Activated naive CD4-positive, alpha-beta T cell treated with Interleukin-2 at 50 U/mL for 16 hours (primary cell): ENCODE measurements at places on chromosomes 3 and 15.
A peak's percentile ranks its signal among the peaks of the same experiment; 100 is the strongest.

- no peak for DNase-seq
These were observed 46.8 kb downstream of the CMTM6 start for GRCh38 chr3:32455609-32456428.

DNA sequence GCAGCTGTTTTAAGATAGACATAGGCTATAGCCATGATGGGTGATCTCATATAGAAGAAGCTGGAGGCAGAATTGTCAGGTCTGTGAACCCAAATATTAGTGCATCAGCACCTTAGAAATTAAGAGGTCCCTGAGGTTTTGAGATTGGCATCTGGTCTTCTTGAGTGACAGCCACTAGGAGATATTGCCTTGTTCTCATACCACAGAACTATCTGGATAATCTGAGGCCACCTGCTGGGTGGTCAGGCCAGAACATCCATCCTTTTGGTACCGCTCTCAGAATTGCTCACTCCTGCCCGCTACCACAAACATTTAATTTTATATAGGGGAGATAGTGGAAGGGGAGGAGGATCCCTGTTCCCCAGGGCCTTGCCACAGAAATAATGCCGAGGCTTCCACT, 210.6 kb upstream of the ZPLD1 start:
- no peak for DNase-seq

GRCh38 chr15:92393980-92394308, 263 bp downstream of the ST8SIA2 start:
- no peak for DNase-seq

GRCh38 chr3:52429779-52430415, 15.0 kb downstream of the SEMA3G start:
- DNase-seq, result no peak

- peak; percentile 49 for DNase-seq
These were observed 394 bp downstream of the OSBPL10 start for GRCh38 chr3:31980530-31981205.

DNA sequence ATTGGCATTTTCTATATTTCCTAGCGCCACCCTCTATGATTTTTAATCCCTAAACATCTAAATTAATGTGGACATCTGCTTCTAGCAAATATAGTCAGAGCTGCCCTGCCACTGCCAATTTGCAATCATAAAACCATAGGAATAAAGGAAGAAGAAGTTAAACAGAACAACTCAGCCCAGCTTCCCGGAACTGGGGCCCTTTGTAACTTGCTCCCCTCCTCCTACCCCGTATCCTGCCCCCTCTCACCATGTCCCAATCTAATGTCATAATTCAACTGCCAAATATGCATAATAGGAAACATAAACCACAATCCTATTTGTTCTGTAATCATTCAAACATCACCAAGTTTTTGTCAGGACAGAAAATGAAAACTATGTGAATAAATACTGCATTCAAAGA, 74.4 kb upstream of the ACP3 start:
- DNase-seq, result no peak

DNA sequence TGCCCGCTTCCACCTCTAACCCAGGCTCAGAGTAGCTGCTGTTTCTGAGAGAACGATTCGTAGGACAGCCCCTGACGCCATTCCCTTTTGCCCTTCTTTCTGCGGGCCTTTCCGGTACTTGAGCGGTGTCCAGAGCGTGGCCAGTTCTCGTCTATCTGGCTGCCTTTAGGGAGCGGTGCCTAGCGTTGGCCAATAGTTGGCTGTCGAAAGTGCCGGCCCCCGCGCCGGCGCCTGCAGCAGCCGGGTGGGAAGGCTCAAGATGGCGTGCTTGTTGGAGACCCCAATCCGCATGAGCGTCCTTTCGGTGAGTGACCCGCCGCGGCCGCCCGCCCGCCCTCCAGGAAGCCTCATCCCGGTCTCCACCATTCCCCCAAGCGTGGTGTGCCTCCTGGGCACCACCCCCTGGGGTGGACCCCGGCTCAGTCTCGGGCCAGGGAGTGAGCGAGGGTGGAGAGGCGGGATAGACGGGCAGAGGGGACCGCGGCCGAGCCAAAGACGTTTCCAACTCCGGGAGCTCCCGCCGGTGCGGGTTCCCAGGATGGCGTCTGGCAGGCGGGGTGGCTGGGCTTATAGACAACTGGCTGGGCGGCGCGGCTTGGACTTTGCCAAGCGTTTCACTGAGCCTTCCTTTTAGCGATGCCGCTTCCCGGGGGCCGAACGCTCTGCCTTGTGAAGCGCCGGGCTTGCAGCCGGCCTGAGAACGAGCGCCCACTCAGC, at the start of gene ARMC8:
Gene ARMC8, plus strand, starts transcription at position 6 of the 717 bp plus-strand sequence. Its CDS starts 254 bp downstream, at position 260.
- no peak for DNase-seq

DNA sequence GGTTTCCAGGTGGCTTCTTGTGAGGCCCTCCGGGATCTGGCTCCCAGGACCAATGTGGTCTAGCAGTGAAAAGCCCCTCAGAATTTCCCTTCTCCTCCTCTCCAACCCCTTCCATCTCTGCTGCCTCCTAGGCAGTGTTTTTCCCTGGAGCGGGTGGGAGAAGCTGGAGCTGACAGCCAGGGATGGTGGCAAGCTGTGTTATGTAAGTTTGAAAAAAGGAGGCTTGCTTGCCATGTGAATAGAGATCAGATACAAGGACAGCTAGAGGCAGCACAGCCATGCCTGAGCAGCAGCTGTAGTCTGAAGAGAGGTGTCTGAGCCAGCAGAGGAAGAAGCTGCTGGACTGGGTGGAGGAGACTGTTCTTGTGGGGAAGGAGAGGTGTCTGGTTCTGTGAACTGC, 20.6 kb downstream of the SNAPC5 start:
- DNase-seq, result no peak

DNA sequence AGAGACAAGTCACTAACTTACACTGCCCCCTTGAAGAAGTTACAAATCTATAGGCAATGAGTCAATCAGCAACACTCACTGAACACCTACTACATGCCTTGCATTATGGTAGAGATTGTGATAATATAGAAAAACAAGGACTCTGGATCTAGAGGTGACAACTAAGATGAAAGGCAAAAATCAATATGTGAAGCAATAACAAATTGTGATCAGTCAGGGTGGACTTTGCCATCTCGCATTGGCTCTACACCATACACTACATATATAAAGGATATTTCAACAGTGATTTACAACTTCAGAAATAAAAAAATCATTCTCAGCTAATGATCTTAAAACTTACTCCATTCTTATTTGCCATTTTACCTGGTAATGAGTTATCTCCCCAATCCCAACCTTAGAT, 210.7 kb upstream of the CD96 start:
- DNase-seq, result no peak

GRCh38 chr3:43148033-43148432, 42.2 kb upstream of the POMGNT2 start:
- DNase-seq, result no peak

- no peak for DNase-seq
These were observed 311.6 kb upstream of the TPRG1 start for GRCh38 chr3:188860147-188860546.

GRCh38 chr3:105745046-105745445, 123.8 kb downstream of the CBLB start:
- no peak for DNase-seq

DNA sequence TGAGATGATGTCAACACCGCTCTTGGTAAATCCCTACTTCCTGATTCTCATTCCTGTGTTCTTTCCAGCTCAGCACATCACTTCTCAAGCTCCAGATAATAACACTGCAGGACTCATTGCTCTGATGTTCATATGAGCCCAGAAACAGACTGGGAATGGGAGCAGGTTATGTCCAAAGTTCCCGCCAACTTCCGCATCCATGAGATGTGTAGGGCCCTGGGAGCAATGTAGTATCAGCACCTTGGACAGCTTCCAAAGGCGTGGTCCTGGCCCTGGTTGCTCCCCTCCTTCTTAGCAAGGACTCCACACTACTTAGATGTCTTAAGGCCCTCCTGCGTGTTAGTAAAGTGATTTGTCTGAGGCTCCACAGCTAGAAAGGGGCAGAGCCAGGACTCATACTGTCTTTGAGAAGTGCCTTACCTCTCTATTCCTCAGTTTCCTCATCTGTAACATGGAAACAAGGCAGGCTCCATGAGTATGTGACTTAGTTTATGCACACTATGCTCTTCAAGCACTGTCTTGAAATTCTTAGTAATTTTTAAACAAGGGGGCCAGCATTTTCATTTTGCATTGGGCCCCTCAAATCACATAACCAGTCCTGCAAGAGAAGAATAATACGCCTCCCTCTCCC, 27.9 kb upstream of the SLC6A1 start:
- no peak for DNase-seq

DNA sequence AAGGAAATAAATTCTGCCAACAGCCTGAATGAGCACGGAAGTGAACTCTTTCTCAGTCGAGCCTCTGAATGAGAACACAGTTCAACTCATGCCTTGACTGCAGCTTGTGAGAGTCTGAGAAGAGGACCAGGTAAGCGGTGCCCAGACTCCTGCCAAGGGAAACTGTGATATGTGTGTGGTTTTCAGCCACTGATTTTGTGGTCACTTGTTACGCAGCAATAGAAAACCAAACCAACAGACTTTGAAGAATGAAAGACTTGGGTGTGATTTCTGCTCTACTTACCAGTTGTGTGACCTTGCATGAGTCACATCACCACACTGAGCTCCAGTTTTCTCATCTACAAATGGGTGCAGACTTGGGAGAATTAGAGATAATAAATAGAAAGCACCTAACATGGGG, 30.6 kb upstream of the FAM107A start:
- no peak for DNase-seq

DNA sequence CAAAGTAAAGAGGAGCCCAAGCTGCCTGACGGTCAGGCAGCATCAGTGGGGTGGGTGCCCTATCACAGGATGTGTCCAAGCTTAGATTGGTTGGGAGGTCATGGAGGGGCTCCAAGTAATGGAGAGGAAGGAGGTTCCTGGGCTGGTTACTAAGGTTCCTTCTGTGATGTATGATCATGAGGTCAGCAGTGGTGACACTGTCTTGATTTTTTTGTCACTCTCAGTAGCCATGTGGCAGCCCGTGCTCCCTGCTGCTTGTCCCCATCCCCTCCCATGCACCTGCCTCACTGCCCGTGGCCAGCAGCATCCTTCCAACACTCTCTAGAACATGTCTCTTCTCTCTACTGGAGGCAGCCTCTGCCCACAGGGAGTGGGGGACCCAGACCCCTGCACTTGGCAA, 261.7 kb downstream of the TLE3 start:
- no peak for DNase-seq

GRCh38 chr3:130865489-130865888, 28.4 kb upstream of the ATP2C1 start:
- DNase-seq, result no peak

DNA sequence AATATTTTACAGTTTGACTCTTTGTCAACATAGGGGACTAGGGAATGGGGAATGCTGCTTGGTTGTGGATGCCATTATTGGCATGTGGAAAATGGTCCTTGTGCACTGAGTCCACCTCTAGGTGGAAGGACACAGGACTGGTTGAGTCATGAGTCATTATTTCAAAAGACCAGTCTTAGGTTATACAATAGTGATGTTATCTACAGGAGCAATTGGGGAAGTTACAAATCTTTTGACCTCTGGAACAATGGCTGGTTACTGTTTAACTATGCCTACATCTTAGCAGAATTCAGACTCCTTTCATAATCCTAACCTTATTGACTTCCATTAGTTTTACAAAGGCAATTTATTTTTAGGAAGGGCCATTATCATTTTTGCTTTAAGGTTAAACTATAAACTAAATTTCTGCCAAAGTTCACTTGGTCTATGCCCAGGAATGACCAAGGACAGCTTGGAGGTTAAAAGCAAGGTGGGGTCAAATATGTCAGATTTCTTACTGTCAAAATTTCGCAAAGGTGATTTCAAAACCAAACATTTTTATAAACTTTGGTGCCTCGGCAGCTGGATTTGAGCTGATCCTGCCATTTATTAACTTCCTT, 11.8 kb upstream of the CCR8 start:
- no peak for DNase-seq

- no peak for DNase-seq
These were observed 130.1 kb upstream of the PRICKLE2 start for GRCh38 chr3:64355401-64355807.

GRCh38 chr15:88661761-88662556, 23.1 kb downstream of the ISG20 start:
- no peak for DNase-seq

- DNase-seq, result no peak
These were observed 984.1 kb downstream of the PLOD2 start for GRCh38 chr3:145176907-145177306.

- DNase-seq, result no peak
These were observed 119.0 kb upstream of the DLG1 start for GRCh38 chr3:197417441-197417840.

- no peak for DNase-seq
These were observed 160.5 kb downstream of the THSD4 start for GRCh38 chr15:71275566-71276335.

GRCh38 chr15:76994001-76994400, 925 bp upstream of the PSTPIP1 start:
- DNase-seq, result peak; percentile 71

DNA sequence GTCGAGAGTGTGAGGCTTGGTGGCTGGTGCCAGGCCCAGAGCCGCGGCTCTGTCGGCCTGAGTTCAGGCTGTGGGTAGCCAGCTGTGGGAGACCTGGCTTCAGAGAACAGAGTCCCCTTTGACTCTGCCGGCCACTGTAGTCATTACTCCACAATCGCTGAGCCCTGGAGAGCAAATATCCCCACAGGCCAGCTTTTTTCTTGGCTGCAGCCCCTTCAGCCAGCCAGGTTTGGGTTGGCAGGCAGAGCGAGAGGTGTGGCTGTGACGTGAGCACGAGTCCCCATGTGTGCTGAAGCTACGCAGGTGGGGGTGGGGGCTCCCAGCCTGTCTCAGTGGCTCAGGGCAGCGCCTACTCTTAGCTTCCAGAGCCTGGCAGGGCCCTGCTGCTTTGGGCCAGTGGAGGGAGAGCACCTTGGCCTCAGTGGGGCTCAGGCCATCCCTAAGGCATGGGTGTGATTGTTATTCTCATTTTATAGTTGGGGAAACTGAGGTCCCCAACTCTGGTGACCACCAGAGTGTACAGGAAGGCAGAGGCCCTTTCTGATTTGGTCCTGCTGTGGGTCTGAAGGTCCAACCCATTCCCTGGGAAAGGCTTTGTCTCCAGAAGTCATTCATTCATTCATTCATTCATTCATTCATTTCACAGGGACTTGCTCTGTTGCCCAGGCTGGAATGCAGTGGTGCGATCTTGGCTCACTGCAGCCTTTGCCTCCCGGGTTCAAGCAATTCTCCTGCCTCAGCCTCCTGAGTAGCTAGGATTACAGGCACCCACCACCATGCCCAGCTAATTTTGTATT, 45.7 kb upstream of the LCTL start:
- DNase-seq, result no peak

DNA sequence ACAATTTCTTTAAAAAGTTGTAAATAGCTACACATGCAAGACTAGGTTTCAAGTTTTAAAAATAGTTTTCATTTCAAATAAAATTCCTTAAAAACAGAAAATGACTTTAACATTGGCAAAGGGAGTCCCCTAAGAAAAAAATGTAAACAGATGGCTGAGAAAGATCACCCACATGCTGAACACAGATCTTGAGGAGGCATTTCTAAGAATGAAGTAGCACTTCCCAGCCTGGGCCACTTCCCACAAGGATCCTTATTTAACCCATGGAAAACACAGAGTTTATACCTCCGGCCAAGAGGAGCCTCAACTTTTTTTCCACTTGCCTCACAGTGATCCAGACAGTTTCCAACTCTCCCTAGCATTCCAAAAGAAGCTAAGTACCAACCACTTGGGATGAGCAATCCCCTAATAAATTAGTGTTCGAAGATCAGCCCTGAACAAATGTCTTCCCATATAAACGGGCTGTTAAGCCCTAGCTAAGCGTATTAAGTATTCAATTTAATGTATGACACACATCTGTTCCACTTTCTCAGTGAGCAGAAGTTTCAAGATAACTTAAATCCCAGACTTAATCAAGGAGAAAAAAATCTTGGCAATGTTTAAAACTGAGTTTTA, 61.4 kb downstream of the GADL1 start:
- no peak for DNase-seq
